ENCODE measurements at places on chromosomes 12 and 14.

- no peak overlapping the region for H3K4me3 ChIP-seq
- no peaks in the 10 kb centered on the region for H3K4me1 ChIP-seq
- no peak overlapping the region for H3K27ac ChIP-seq
- H3K36me3 ChIP-seq: no peaks in the 10 kb centered on the region
- DNase-seq: no peak
These were observed 694.8 kb upstream of the MIS18BP1 start for GRCh38 chr14:45947830-45948229.

DNA sequence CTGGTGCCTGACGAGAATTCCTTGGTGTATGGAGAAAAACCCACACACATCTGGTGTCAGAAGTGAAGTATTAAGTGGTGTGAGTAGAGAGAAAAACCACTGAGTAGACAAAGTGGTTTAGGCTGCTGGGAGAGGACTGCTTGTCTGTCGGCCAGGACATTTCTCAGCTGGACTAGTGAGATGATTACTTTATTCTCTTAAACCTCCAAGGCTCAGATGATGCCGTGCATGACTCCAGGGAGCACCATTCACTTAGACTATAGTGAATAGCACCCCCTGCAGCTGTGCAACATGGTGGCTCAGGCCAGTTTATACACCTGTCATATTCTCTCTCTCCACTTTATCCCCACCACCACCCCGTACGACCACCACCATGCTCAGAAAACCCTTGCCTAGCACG lies 28.5 kb upstream of the NFYB start:
- DNase-seq: no peak
- no peaks in the 10 kb centered on the region for H3K27me3 ChIP-seq
- H3K4me1 ChIP-seq: no peaks in the 10 kb centered on the region
- H3K4me3 ChIP-seq: no peak overlapping the region
- H3K27ac ChIP-seq: no peak overlapping the region

DNA sequence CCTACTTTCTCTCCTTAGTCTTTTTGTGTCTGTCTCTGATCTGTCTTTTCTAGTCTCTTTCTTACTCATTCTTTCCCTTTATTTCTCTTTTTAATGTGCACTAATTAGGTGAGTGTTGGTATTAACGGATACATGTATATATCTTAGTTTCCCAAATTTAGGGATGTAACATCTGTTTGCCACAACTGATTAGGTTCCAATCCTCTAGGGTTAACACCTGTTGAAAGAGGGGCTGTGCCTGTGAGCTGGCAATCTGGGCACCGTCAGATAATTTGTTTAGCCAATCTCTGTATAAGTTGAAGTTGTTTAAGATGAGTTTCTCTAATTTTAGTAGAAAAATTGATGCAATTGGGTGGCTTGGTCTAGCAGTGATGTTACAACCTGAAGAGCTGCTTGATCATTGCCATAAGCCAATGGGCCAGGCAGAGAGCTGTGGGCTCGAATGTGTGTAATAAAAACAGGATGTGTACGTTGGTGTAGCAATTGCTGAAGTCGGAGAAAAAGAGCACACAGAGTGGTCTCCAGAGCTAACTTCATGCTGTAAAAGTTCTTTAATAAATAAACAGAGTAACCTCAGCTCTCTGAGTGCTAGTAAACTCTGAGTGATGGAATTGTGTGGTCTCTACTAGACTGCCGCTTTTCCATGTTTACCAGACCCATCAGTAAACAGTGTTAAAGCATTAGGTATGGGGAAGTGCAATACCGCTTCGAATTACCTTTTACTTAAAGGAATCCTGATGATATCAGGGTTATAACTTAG lies 18.3 kb upstream of the LYZ start:
- no peaks in the 10 kb centered on the region for H3K27me3 ChIP-seq
- peaks cover 28% of the 10 kb centered on the region for H3K4me1 ChIP-seq
- H3K27ac ChIP-seq: peak overlapping the region; percentile 65
- H3K4me3 ChIP-seq: peak overlapping the region; percentile 70

- no peaks in the 10 kb centered on the region for H3K27me3 ChIP-seq
- H3K27ac ChIP-seq: no peak overlapping the region
- no peaks in the 10 kb centered on the region for H3K36me3 ChIP-seq
- H3K4me3 ChIP-seq: no peak overlapping the region
These were observed 930.6 kb upstream of the FBXO33 start for GRCh38 chr14:40362856-40363255.

GRCh38 chr14:53153702-53154112 lies 584 bp upstream of the DDHD1 start:
- no peaks in the 10 kb centered on the region for H3K4me1 ChIP-seq
- no peaks in the 10 kb centered on the region for H3K36me3 ChIP-seq
- H3K27ac ChIP-seq: peak overlapping the region; percentile 12
- H3K27me3 ChIP-seq: no peaks in the 10 kb centered on the region
- DNase-seq: no peak
- peak overlapping the region; percentile 95 for H3K4me3 ChIP-seq

GRCh38 chr12:4766445-4766844 lies 46.2 kb downstream of the GALNT8 start:
- H3K36me3 ChIP-seq: no peaks in the 10 kb centered on the region
- no peaks in the 10 kb centered on the region for H3K27me3 ChIP-seq
- H3K4me3 ChIP-seq: no peak overlapping the region
- no peak overlapping the region for H3K27ac ChIP-seq

DNA sequence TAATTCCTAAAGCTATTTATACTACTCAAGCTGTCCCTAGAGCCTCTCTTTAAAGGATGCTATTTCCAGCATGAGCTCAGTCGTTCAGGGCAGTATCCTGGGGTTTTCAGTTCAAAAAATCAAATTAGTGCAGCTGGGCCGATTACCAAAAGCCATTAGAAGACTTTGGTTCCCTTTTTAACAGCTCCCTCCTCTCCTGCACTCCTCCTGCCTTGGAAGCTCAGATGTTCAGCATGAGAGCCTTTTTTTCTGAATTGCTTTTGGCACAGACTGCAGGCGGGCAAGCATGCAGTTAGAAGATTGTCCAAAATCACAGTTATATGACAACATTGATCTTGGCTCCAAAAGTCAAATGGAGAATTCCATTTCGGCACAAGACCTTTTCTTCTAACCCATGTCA lies 179.6 kb downstream of the SLC35F4 start:
- no peaks in the 10 kb centered on the region for H3K4me1 ChIP-seq
- no peak overlapping the region for H3K4me3 ChIP-seq
- H3K27ac ChIP-seq: no peak overlapping the region
- no peak for DNase-seq
- H3K36me3 ChIP-seq: no peaks in the 10 kb centered on the region
- no peaks in the 10 kb centered on the region for H3K27me3 ChIP-seq

DNA sequence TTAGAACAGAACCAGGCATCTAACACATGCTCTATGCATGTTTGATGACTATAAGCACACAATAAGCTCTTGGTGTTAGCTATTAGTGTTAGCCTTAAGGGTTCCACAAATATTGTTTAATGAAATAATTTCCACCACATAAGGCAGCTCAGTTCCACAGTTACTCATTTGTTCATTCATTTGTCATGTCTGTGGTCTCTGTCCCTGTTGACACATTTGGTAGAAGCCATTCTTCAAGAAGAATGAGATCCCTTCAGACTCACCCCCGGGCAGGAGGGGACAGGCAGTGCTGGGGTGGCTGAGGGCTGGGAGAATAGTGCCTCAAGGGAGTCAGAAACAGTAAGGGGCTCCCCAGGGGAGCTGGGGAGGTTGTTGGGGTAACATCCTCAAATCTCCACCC lies 3.7 kb upstream of the FAIM2 start:
- H3K27me3 ChIP-seq: no peaks in the 10 kb centered on the region
- no peaks in the 10 kb centered on the region for H3K36me3 ChIP-seq
- H3K4me3 ChIP-seq: no peak overlapping the region
- no peaks in the 10 kb centered on the region for H3K4me1 ChIP-seq
- H3K27ac ChIP-seq: no peak overlapping the region

DNA sequence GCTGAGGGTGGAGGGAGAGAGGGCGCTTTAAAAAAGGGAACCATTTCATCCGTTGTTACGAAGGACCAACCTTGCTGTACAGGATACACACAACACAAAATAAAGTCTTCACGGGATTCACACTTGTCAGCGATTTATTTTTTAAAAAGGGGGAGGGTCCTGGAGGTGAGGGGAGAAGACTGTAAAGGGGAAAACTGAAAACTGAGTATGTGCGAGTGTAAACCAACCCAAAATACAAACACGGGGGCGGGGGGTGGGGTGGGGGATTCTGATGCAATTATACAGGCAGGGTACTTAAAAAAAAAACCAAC lies 499 bp upstream of the PRKAG1 start:
- peaks cover 25% of the 10 kb centered on the region for H3K36me3 ChIP-seq
- H3K4me3 ChIP-seq: peak overlapping the region; percentile 98
- H3K27ac ChIP-seq: peak overlapping the region; percentile 87
- peaks cover 14% of the 10 kb centered on the region for H3K4me1 ChIP-seq

DNA sequence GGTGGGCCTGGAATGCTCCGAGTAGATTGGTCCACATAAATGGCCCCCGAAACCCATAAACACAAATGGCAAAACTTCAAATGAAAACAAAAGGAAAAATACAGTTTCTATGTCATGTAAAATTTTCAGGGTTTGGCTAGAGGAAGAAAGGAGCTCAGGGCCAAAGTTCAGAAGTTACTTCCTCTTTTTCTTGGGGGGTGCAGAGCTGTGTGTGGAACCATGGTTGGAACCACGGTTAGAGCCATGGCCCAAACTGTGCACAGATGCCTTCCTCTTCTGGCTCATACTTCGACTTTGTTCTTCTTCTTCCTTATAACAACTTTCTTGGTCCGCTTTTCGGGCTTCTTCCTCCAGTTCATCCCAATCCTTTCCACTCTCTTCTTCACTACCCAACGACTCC lies 51.7 kb downstream of the MGST1 start:
- no peak overlapping the region for H3K27ac ChIP-seq
- no peaks in the 10 kb centered on the region for H3K27me3 ChIP-seq
- DNase-seq: no peak

GRCh38 chr14:56098021-56098420 lies 20.2 kb upstream of the PELI2 start:
- no peak for DNase-seq
- H3K4me1 ChIP-seq: no peaks in the 10 kb centered on the region
- H3K27me3 ChIP-seq: peaks cover 3% of the 10 kb centered on the region

GRCh38 chr12:11922361-11922760 lies 148.4 kb upstream of the BCL2L14 start:
- H3K36me3 ChIP-seq: no peaks in the 10 kb centered on the region
- H3K27me3 ChIP-seq: no peaks in the 10 kb centered on the region
- no peak overlapping the region for H3K4me3 ChIP-seq
- no peaks in the 10 kb centered on the region for H3K4me1 ChIP-seq
- no peak overlapping the region for H3K27ac ChIP-seq
- no peak for DNase-seq

DNA sequence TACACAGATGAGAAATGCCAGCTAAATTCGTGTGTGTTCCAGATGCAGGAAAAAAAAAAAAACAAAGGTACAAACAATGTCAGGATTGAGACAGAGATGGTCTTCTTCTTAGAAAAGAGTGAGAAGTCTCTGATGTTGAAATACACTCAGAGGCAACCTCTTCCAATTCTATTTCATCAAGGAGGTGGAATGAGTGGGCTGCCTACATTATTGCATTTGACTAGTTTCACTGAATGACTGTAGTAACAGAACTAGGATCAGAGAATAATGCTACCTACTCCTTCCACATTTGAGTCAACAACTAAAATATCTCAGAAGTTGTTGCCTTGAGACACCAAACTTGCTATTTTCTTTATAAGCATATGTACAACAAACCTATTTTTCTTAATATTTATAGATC lies 1332.2 kb upstream of the FLRT2 start:
- no peak for DNase-seq
- H3K4me1 ChIP-seq: no peaks in the 10 kb centered on the region
- no peak overlapping the region for H3K4me3 ChIP-seq
- no peak overlapping the region for H3K27ac ChIP-seq
- H3K27me3 ChIP-seq: no peaks in the 10 kb centered on the region

- no peak for DNase-seq
- no peak overlapping the region for H3K4me3 ChIP-seq
- H3K27me3 ChIP-seq: no peaks in the 10 kb centered on the region
- no peaks in the 10 kb centered on the region for H3K36me3 ChIP-seq
- H3K27ac ChIP-seq: no peak overlapping the region
These were observed 353.6 kb downstream of the TMTC2 start for GRCh38 chr12:83040339-83040738.

- no peaks in the 10 kb centered on the region for H3K4me1 ChIP-seq
- H3K4me3 ChIP-seq: no peak overlapping the region
- no peaks in the 10 kb centered on the region for H3K36me3 ChIP-seq
- H3K27ac ChIP-seq: no peak overlapping the region
- no peak for DNase-seq
These were observed 81.5 kb downstream of the SLC38A4 start for GRCh38 chr12:46744283-46744682.

DNA sequence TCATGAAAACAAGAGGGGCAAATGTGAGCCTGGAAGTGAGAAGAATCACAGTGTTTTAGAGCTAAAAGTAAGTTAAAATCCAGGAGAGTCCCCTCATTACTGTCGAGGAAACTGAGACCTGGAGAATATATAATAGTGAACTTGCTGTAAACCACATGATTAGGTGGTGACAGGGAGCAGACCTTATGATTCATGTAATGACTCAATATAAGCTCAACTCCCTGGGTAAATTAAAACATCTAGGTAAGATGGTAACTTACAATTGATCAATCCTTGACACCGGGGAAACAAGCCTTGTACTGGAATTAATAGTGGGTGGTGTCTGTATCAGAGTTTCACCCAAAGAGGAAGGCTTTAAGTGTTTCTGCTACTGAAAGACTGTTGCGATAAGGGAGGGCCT lies 269.3 kb downstream of the SNAPC1 start:
- H3K27ac ChIP-seq: no peak overlapping the region
- H3K27me3 ChIP-seq: no peaks in the 10 kb centered on the region
- no peaks in the 10 kb centered on the region for H3K4me1 ChIP-seq
- H3K4me3 ChIP-seq: no peak overlapping the region
- DNase-seq: no peak

GRCh38 chr12:100201604-100202423 lies 1.2 kb downstream of the ACTR6 start:
- no peaks in the 10 kb centered on the region for H3K27me3 ChIP-seq
- H3K4me3 ChIP-seq: peak overlapping the region; percentile 86
- no peak for DNase-seq
- H3K4me1 ChIP-seq: peaks cover 23% of the 10 kb centered on the region

- no peak for DNase-seq
- no peak overlapping the region for H3K4me3 ChIP-seq
These were observed 76.4 kb upstream of the FOXG1 start for GRCh38 chr14:28690029-28690692.

GRCh38 chr12:114656906-114657596 lies 26.9 kb downstream of the TBX3 start:
- no peak overlapping the region for H3K27ac ChIP-seq
- DNase-seq: no peak
- H3K36me3 ChIP-seq: no peaks in the 10 kb centered on the region
- no peak overlapping the region for H3K4me3 ChIP-seq
- no peaks in the 10 kb centered on the region for H3K4me1 ChIP-seq
